ENCODE measurements at places on chromosomes 1 and 21.

DNA sequence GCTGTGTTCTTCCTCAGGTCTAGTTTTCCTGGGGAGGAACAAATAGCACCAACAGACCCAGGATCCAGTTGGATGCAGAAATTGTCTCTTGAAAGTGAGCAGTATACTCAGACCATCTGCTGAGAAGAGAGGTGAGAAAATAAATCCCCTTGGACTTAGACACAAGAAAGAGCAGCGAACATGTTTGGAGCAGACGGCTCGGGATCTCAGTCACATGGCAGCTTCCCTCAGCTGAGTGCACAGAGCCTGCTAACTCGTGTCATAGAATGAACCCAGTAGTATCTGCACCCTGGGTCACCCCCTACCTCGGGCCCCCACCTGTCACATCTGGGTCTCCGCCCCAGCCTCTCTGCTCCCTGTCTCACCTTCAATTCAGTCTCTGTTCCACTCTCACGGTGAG is 115.6 kb downstream of the CCDC185 start:
- no peak for DNase-seq

GRCh38 chr1:192261476-192261875 is 55.3 kb upstream of the RGS21 start:
- no peak for DNase-seq

DNA sequence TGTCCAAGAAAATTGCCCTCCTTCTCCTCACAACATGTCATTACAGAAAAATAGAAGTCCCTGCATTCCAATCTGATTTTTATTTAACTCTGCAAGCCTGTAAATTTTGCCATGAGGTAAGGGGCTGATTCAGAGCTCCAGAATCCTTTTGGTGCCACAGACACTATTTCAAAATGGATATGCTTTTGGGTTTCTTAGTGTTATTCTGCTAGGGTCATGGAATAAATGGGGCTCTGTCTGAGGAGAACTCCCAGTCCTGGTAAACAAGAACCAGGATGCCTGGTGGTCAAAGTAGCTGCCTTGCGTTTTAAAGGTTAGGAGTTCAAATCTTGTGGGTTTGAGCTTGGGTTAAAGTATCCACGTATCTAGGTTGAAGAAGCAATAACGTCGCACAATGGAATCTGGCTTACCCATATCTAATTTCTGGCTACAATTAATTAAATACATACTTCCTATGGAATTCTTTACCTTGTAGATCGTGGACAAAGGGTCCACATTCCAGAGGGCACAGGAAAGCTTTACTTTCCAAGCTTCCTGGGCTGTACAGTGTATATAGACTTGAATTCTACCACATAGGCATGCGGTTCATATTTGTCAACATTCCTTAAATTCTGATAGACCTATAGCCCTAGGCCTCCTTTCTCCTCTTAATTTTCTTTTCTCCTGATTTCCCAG is 98.0 kb upstream of the CDC42BPA start:
- DNase-seq: peak; percentile 57

DNA sequence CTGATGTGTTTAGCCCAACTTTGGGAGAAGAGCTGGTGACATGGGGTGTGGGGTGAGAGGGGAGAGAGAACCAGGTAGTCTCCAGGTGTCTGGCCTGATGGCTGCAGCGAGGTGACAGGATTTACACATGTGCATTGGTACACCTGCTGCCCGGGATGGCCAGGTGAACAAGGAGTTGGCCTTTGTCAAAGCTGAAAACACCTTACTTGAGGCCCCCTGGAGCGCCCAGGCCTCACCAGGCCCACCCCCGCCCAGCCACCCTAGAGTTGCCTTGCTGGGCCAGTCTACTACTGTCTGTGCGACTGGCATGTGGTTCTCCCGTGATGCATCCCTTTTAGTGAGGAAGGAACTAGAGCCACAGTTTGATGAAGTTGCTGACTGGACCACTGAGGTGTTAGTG is 90.5 kb downstream of the ADARB1 start:
- no peak for DNase-seq

DNA sequence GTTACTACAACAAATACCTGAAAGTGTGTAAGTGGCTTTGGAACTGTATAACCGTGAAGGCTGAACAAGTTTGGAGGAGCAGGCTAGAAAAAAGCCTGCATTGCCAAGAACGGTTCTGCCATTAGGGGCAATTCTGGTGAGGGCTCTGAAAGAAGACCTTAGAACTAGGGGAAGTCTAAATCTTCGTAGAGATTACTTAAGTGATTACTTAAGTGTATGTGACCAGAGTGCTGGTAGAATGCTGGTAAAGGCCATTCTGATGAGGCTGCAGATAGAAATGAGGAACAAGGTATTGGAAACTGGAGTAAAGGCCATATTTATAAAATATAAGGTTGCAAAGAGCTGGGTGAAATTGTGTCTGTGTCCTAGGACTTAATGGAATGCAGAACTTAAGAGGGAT is 158.0 kb downstream of the CLIC6 start:
- no peak for DNase-seq

GRCh38 chr21:45192332-45192731 is 95.4 kb downstream of the POFUT2 start:
- no peak for DNase-seq

- DNase-seq: no peak
Observed at GRCh38 chr1:40004857-40005256, 35.7 kb upstream of the CAP1 start.

DNA sequence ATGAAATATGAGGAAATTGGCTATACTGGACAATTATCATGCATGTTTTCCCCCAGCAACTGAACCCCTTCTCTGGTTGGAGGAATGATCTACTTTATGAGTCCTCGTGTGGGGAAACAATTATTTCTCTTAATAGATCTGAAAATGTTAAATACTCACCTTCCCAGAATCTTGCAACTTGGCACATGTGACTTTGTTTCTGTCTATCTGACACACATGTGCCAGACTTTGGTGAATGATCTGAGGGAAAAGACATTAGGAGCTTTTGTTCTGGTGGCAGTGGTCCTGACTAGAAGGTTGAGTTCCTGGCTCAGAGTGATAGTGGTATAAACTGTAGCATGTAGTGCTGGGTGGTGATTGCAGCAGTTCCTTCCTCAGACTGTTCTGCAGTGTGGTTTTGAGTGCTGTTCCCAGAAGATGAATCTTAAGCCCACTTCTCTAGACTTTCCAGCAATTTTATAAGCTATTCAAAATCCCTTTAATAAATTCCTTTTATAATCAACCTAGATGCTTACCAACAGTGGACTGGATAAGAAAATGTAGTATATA is 59.3 kb upstream of the B3GALNT2 start:
- no peak for DNase-seq

GRCh38 chr1:31991182-31991581 is 22.5 kb upstream of the KHDRBS1 start:
- no peak for DNase-seq

- peak; percentile 61 for DNase-seq
Observed at GRCh38 chr1:203915811-203916210, 54.4 kb downstream of the SNRPE start.

- no peak for DNase-seq
Observed at GRCh38 chr1:56453016-56453415, 126.3 kb downstream of the PLPP3 start.

- no peak for DNase-seq
Observed at GRCh38 chr1:186207391-186208085, 167.5 kb downstream of the TPR start.

DNA sequence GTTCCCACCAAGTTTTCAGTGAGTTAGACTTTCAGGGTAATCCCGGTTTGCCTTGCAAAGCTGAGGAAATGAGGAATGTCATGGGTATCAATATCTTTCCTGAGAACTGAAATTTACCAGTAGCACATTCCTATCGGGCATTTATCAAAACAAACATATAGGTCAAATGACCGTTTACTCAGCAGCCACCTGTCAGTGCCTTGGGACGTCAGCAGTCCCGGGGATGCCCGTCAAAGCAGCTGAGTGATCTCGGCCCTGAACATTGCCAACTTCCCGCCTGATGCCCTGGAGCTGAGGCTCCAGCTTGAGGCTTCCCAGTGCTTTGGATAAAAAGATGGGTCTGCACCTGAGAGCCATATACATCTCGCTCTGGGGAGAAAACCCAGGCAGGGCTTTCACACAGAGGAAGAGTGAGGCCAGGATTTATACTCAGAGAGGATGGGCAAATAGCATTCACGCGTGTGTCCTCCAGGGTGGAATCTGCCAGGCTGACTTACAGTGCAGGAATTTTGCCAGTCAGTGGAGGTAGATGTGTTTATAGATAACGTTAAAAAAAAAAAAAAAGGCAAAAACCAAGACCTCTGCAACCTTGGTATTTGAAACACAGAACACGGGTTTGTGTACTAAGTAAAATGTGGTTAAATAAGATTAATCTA is 435.7 kb upstream of the VAMP3 start:
- no peak for DNase-seq

DNA sequence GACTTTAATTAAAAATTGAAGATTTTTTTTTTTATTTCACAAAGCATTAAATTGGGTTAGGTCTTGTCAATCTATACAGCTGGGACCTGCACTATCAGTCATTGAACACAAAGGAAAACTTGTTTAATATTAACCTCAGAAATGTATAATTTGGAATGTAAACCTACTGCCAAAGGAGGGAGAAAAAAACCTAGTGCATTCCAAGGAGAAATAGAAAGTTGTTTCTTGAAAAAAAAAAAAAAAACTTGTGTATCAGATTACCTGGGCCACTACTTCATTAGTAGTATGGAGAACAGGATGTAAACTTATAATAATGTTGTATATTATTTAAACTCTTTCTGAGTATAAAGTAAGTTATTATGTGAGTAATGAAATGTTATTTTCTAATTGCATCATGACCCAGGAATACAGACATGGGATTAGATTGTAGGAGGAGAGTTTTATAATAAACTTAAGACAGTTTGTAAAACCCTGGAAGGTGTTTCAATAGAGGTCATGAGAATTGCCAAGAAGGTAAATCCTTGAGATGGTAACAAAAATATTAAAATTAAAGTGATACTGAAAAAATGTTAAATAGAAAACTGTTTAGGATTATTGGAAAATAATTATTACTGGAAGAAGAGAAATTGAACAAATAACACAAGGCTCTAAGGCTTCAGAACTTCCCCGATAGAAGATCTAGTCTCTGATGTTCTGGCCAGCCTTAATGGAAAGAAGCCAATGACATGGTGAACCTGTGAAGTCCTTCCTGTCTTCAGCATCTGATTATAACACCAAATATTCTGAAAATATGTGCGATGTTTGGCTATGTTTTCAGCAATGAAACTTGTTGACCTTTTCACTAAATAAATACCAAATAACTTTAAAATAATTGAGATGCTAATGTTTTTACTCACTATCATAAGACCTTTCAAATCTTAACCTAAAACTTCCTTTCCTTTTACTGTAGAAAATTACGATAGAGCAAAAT is 412.8 kb upstream of the LYPLAL1 start:
- no peak for DNase-seq

DNA sequence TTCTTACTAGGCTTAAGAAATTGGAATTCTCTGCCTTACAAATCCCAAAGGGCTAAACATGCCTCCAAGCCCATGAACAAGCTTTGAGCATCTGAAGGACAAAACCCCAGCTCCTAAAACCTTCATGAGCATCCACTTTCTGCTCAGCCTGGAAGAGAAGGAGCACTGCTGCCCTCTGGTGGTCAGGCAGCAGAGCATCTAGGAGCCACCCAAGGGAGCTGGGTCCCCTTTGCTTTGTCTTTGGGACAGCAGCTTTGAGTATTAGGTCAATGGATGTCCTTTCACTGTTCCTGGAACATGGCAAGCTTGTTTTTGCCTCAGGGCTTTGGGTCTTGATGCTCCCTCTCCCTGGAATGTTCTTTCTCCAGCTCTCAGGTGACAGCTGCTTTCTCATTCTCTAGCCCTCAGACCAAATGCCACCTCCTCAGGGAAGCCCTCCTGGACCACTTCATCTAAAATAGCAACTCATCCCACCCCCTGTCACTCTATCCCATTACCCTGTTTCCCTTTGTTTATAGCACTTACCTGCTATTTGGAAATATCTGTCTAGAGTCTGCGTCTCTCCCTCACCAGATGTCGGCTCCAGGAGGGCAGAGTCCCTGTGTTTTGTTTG is 25.7 kb downstream of the RAB7B start:
- peak; percentile 62 for DNase-seq

GRCh38 chr1:96363826-96364225 is 357.8 kb upstream of the PTBP2 start:
- no peak for DNase-seq

GRCh38 chr1:78493451-78493850 is 2.7 kb downstream of the PTGFR start:
- DNase-seq: no peak

- DNase-seq: no peak
Observed at GRCh38 chr1:54109129-54110090, 43.4 kb downstream of the CDCP2 start.

- DNase-seq: peak; percentile 58
Observed at GRCh38 chr1:78370356-78370755, 120.4 kb upstream of the PTGFR start.

DNA sequence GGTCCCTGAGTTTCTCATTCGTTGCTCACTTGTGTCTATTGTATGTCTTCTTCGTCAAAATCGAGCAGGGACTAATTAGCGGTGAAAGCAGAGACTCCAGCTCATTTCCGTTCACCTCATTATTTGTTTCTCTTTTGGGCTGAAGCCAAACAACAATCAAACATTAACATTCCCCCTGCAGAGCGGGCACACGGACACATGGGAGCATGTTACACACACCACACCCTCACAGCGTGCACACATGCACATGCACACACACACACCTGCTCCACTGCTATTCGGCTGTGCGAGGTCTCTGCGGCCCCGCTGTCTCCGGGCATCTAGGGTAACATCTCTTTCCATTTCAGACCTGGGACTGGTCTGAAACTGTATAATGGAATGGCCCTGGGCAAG is 58.5 kb upstream of the LRRC8D start:
- no peak for DNase-seq

DNA sequence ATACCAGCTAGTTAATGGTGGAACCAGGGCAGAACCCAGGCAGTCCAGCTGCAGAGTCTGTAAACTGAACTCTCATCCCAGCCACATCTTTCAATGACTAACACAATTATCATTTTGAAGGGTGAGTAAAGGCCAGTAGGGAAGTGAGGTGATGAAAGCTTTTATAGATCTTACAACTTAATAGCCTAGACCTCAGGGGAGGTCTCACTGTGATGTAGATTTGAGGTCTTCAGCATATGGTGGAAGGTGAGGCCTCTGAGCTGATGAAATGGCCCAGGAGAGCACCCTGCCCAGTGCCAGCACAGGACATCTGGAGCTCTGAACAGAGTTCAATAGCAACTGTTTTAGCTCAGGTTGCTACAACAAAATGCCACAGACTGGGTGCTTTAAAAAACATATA is 44.8 kb upstream of the POU2F1 start:
- DNase-seq: no peak

DNA sequence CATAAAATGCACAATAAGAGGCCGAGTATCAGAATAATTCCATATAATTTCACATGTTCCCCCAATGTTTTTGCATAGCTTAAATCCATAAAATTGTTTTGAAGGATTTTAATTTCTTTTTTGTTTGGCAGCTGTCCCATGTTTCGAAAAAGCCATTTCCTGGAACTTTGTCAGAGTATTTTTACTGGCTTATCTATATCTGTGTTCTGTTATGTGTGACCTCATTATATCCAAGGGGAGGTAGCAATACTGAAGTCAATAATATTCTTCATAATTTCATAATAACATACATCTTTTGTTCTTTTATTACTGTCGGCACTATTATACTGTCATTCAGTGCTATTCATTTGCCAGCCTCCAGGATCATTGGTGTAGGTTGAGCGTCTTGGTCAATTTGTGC is 9.4 kb upstream of the BACH1 start:
- no peak for DNase-seq

- DNase-seq: no peak
Observed at GRCh38 chr1:204465546-204466415, 28.8 kb downstream of the PIK3C2B start.

GRCh38 chr1:84704872-84705417 is 14.7 kb upstream of the SSX2IP start:
- no peak for DNase-seq

Measured in HFFc6 (cell line).